ENCODE measurements at places on chromosomes 2 and 18. TPM values are rescaled to one million over a fixed set of nuclear protein-coding genes. Genes with fewer than 3 reads are reported as not detected.

ALLC gene
- total RNA-seq = not detected

DNA sequence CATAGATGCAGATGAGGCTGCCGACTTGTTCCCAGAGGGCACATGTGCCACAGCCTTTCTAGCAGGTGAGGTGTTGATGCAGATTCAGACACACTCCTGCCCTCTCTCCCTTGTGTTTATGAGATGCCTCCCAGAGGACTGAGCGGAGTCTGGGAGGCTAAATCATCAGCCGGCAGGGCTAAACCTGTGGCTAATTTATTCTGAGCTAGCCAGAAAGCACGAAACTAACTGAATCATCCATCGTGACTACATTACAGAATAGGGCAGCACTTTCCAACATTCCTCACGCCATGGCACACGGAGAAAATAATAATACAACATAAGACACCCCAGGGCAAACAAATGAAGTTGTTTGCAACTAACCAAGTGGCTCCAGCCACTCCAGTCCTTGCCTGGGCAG, 101.7 kb upstream of the FZD7 start:
- no peak for DNase-seq

- DNase-seq = no peak
Measured at GRCh38 chr2:153595939-153596338, 117.4 kb upstream of the RPRM start.

- no peak for DNase-seq
Measured at GRCh38 chr2:83221258-83221657, 1237.8 kb downstream of the SUCLG1 start.

GRCh38 chr18:7234091-7234490, 3.2 kb downstream of the LRRC30 start:
- no peak for DNase-seq
